SHP77 treated with DMSO at 0.1 percent for 48 hours (cell line): ENCODE measurements at places on chromosomes 6 and 20.

DNA sequence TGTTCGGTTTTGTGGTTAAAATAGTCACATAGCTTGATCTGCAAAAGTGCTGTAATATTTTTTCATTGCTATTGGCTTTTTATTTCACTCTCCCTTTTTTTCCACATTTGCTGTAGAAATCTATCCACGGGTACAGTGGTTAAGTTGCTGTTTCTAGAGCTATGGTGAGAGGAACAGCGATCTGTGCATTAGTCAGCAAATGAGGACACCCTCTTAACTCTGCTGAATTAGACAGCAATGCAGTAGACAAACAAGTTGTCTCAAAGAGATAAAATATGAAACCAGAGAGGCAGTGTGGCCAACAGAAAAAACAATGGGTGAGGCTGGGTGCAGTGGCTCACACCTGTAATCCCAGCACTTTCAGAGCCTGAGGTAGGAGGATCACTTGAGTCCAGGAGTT lies 17.6 kb upstream of the SYNJ2 start:
- no peak for DNase-seq

GRCh38 chr6:75556240-75556639 lies 45.4 kb upstream of the SENP6 start:
- no peak for DNase-seq

DNA sequence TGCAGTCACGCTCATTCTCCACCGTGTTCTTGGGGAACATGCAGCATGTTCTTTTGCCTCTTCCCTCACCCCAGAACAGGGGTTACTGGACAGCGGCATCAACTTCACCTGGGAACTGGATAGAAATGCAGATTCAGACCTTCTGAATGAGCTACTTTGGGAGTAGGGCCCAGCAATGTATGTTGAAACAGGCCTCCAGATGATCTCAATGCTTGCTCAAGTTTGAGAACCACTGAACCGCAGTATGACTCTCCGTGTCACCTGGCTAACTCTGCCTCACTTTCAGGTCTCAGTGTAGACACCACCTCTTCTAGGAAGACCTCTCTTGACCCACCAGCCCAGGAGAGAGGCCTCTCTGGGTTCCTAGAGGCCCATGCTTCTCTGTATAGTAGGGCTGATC lies 4.9 kb downstream of the TRIB3 start:
- no peak for DNase-seq

DNA sequence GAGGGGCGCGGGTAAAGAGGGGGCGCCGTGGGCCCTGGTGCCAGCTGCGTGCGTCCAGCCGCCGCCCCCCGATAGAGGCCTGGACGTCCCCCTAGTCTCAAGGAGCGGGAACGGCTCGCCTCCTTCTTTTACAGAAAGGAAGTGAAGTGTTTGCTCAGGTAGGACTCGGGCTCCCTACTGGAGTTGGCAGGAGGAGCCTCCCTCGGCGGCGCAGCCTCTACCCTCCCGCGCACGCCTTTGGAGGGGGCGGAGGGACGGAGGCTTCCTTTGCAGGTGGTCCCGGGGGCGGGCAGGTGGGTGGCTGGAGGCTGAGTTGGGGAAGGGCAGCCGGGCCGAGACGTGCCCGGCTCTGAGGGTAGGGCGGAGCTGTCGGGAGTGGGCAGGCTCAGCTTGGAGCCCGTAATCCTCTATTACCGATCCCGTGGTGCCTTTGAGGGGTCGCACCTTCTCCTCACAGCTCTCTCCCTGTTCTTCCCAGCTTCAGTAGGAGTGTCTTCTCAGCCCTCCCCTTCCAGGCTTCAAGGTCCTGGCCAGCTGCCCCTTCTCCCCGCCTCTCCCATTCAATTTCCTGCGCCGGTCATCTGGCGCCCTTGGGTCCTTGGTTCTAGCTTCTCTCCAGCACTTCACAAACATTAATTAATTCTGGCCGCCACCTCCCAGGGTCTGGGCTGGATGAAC lies 728 bp downstream of the ITPR3 start:
- no peak for DNase-seq

DNA sequence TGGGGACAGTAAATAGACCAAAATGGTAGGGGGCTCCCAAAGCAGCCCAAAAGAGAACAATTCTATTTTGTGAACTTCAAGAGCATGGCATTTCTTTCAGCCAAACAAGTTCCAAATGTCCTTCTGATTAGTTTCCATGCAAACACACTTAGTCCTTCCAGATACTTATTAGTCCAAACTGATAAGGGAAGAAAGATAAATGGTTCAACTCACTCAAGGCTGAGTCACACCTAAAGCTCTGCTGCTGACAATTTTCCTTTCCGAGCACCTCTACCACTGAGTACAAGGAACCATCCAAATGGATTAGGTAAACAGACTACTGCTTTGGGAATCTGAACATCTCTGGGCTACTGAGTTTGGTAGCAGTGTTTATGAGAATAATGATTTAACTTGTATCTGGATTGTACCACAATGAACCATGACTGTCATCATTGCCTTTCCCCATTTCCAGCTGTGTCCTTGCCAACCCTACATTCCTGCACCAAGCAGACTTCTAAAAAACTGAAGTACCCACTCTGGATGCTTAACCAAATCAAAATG lies 71.2 kb downstream of the TNFRSF21 start:
- no peak for DNase-seq

- no peak for DNase-seq
Observed at GRCh38 chr6:73782911-73783310, 86.9 kb downstream of the CD109 start.

GRCh38 chr6:129135451-129135850 lies 252.5 kb downstream of the LAMA2 start:
- no peak for DNase-seq

DNA sequence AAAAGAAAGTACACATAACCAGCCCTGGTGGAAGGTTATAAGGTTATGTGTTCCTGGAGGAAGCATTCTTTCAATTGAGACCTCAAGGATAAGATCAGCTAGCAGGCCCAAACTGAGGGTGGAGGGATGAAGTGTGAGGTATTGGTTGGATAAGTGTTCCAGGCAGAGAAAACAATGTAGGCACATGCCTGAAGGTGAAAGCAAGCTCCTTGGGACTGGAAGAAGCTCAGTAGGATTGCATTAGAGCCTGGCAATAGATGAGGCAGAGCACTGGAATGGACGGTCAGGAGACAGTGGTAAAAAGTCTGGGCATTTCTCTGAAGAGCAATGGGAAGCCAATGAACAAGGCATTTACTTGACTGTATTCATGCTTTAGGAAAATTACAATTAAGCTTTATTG lies 89.9 kb upstream of the SHLD1 start:
- DNase-seq, result no peak

DNA sequence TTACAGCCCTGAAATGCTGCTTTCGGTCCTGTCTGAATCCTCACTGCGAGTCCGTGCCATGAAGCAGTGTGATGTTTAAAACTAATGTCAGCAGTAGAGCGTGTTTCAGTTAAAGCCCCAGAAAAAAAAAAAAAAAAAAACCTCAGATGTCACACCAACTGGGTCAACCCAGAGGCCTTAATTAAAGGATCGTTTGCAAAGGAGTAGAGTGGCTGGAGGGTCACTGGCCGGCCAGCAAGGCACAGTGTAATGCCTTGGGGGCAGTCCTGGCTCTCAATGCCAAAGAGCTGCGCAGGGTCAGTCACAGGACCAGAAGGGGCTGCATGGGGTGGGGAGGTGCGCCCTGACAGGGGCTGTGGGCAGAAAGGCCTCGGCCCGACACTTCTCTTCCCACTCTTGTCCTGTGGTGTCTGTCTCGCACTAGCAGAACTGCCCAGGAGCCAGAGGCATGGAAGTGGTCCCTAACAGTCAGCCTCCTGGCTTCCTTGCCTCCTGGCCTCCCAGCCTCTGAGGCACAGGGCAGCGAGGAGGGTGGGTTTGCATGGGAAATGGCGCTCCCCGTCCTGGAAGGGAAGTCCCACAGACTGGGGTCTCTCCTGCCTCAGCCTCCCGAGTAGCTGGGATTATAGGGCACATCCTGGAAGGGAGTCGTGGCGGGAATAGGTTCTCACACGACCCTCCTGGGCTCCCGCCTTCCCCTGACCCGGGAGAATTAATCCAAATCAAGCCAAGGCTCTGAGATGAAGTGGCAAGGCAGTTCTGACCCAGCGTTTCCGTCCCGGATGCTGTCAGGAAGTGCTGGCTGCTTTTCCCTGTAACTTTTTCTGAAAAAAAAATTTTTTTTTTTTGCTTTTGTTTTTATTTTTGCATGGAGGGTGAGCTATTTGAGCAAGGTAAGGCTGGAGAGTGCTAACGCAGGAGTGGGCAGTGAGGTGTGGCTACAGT lies 53.7 kb upstream of the MPC1 start:
- no peak for DNase-seq

GRCh38 chr6:16956361-16956760 lies 145.5 kb upstream of the STMND1 start:
- no peak for DNase-seq

DNA sequence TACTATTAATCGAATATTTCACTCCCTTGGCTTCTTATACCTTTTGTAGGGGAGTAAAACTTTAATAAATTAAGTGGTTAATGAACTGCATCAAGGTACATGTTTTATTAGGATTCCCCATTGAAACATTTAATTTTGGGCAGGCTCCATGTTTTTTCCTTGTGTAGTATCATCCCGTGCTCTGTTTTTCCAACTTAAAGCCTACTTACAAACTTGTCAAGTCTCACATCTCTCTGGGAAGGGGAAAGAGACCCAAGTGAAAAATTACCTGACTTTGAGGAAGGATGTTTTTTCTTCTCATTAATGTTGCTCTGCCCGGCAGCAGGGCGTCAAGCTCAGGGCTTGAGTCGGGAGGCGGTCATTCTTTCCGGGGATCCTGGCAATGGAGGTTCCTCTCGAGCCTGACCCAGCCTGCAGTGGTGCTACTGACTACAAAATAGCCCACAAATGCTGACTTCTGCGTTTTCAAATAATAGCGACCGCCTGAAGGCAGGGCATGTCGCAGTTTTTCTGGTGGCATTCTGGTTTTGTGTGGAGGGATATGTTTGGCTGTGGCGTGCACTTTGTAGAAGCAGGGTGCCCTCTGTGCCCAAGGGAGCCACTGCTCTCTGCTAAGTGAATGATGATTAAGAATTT lies 2.4 kb downstream of the DSP start:
- DNase-seq, result no peak

DNA sequence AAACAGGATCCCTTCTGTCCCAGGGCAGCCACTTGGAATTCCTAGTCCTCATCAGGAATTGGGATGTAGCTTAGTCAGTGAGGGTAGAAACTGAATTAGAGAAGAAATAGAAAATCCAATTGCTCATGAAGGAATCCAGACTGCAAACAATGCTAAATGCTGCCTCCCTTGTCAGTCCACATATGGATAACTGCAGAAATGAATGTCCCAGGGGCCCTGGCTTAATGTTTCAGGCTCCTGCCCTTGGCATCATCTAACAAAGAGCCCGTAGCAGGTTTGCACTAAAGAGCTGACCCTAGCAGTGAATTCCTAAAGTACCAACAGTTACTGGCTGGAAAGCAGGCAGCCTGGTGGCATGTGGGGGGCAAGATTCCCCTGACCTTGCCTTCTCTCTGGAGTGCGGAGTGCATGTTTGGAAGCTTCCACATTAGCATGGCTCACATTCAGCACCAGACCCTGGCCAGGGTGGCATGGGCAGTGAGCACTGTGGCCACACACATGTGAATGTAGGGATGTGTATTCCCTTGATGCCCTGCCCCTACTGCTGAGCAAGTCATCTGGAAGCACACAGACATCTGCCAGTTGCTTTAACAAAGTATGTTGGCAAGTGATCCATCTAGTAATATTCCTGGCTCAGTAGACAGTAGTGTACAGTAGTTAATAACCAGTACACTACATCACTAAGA lies 394.5 kb downstream of the CDC5L start:
- DNase-seq, result no peak

- peak; percentile 25 for DNase-seq
Observed at GRCh38 chr6:4017834-4018170, 61.1 kb downstream of the FAM217A start.

DNA sequence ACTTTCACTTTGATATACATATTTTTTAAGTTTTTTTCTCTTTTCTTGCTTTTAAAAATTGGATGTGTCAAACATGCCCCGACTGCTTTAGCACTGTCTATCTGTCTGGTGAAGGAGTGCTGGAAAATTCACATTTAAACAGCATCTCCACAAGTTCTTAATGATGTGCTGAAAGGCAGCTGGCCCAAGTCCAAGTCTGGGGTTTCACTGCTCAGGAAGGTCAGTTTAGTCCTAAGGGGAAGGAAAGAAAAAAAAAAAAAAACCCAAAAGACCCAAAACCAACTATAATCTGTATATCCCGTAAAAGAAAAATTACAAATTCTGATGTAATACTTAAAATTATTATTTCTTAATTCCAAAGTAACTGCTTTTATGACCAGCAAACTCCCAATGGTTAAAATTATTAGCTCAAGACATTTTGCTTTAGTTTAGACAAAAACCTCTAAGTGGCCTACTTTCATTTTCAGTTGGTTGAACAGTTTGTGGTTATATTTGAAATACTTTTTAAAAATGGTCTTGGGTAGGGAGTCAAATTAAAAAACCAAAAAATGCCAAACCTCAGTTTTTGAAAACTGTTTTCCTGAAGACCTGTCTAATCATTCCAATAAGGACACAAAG lies 79.5 kb upstream of the PREP start:
- DNase-seq, result no peak

GRCh38 chr20:58870293-58871014 lies 17.9 kb downstream of the GNAS start:
- DNase-seq, result peak; percentile 65

DNA sequence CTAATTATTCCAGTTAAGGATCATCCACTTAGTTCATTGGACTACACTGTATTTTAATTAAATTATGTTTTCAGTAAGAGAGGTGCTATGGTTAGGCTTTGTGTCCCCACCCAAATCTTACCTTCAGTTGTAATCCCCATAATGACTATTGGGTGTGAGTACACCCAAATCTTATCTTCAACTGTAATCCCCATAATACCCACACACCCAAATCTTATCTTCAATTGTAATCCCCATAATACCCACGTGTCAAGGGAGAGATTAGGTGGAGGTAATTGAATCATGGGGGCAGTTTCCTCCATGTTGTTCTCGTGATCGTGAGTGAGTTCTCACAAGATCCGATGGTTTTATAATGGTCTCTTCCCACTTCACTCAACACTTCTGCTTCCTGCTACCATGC lies 208.0 kb upstream of the PHACTR1 start:
- DNase-seq, result no peak

- DNase-seq, result no peak
Observed at GRCh38 chr6:29953686-29954085, 11.4 kb downstream of the HLA-A start.

- DNase-seq, result no peak
Observed at GRCh38 chr6:114897536-114897935, 554.7 kb upstream of the HS3ST5 start.

DNA sequence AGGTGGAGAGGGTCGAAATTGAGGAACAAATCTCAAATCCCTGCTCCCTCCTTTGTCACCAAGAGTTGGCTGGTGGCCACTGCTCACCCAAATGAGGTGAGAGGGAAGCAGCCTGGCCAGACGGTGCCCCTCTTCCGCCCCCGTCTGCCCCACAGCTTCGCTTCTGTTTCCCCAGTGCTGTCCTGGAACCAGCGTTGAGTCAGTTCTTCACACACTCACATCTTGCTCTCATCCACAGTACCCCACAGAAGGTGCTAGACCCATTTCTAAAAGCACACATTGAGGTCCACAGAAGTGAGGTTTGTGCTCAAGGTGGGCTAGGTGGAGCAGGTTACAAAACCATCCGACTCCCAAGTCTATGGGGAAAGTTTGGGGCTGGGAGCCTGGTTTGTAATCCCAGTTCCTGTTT lies 3.8 kb downstream of the CEBPB start:
- DNase-seq, result no peak

GRCh38 chr20:62210496-62210855 lies 9.6 kb downstream of the HRH3 start:
- peak; percentile 88 for DNase-seq

- no peak for DNase-seq
Observed at GRCh38 chr6:95784869-95785268, 207.5 kb downstream of the MANEA start.
